ENCODE measurements at places on chromosomes 6 and 20. TPM values are rescaled to one million over a fixed set of nuclear protein-coding genes. Genes with fewer than 3 reads are reported as not detected.

The DEFB124 gene
- not detected for total RNA-seq

The SAMD3 gene
- total RNA-seq: 0.26 TPM

The VSTM2L gene
- total RNA-seq: 2.2 TPM

The FGD2 gene
- total RNA-seq: 0.09 TPM

The ENPP1 gene
- total RNA-seq: 22.5 TPM

Data from H9 (cell line).